EH (cell line): ENCODE measurements at places on chromosomes 7 and 10.
A peak's percentile ranks its signal among the peaks of the same experiment; 100 is the strongest.

DNA sequence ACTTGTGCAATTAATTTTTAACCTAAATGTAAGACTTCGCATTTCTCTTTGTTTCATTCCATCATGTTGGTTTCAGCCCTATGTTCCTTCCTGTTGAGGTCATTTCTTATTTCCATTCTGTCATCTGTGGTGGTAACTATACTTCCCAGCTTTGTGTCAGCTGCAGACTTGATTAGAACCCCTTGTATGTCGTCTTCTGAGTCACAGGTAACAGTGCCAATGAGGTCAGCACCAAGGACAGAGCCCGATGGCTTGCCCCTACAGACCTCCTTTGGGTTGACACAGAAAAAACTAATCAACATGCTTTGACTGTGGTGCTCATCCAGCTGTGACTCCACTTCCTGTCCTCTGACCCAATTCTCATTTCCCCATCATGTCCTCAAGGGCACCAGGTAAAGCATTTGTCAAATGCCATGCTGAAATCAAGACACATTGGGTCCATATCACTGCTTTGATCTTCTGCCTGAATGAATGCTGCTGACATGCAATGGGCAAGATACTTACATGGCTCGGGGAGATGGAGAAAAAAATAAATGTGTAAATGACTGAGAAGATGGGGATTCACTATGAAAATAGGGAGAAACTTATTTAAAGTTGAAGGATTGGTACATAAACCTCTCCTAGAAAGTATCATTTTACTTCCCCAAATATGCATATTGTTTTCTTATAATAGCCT, 25.6 kb upstream of the CRTAC1 start:
- peak; percentile 33 for DNase-seq

DNA sequence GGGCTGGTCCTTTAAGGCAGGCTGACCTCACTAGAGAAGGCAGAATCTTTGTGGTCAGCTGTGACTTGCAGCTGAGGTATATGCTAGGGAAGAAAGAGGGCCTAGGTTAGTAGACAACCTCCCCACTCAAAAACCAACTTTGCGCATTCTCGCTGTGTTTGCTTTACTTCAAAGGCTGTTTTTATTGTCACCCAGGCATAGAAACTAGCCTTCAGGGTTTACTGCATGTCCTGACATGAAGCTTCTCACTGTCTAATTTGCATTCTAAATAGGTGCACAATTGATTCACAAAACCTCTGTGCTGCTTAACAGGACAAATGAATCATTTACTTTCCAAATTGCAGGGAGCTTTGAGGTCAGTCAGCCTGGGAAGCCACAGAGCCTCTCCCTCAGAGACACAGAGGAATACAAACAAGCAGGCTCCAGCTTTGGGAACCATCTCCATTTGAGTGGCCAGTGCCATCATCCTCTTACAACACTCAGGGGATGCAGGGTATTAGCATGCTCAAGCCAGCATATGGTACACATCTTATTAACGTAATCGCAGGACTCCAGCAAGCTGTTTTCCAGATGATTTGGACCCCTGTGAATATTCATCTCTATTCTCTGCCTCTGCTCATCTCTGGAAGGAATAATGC, 596.4 kb upstream of the GHITM start:
- peak; percentile 28 for DNase-seq

DNA sequence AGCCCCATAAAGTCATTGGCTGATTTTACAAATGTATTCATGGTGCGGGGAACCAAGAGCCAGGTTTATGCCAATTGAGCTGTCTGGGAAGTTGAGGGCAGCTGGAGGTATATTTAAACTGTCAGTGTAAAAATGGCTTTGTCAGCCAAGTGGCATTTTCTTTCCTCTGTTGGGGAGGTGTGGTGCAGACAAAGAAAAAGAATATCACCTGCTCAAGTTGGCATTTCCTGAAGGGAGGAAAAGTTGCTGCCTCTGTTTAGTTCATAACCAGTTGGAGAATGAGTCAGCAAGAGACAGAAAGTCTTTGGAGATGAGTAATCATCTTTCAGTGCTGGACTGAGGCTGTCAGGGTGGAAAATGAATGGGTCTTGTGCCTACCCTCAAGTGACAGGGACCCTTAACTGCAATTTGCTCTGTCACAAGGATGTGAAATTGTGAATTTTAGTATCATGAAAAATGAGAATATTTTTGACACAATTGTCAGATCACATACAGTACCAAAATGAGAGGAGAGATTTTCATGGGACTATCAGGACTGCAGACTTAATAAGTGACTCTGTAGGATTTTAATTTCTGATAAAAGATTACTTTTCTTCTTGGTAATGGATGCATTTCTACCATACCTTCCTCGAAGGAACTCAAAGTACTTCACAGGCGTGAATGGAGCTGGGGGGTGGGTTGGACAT, 137.3 kb downstream of the ANLN start:
- peak; percentile 71 for DNase-seq

- DNase-seq, result no peak
These were observed 682 bp downstream of the HGF start for GRCh38 chr7:81768951-81769778.

GRCh38 chr10:586151-586550, 103.3 kb downstream of the DIP2C start:
- no peak for DNase-seq

GRCh38 chr10:22580711-22581110, 133.7 kb downstream of the PIP4K2A start:
- no peak for DNase-seq

GRCh38 chr10:25747084-25747483, 186.9 kb upstream of the MYO3A start:
- DNase-seq, result no peak

DNA sequence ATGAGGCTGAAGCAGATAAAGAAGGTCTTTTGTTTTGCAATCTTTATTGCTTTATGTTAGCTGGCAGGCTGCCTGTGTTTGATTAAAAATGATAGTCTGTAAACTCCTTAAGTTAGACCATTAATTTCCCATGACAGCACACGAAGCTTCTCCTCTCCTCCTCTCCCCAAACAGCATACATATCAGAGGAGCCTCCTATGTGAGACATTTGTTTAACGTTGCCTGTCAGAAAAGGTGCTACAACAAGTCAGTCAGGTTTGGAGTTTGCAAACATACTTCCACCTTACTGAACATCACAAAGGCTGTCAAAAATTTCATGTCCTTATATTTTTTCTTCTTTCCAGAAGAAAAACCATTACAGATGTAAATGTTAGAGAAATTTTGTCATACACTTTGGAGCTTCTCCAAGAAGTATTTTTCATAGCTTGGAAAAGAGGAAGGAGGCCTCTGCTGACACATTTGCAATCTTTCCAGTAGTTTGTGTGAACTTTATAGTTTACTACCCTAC, 393.1 kb downstream of the EXOC4 start:
- peak; percentile 57 for DNase-seq

DNA sequence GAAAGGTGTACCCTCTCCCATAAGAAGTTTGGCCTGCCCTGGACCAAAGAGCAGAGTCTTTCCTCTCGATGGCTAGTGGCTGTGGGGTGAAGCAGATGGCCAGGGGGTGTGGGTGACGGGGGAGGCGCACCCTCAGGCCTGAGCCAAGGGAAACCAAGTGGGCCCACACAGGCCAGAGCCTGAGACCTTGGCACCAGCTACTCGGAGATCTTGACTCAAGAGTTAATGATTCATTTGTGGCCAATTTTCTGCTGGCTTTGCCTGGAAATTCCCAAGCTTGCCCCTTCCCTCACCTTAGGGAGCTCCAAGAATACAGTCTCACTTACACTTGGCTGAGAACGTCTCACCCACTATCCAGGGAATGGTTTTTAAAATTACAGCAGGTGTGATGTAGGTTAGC, 42.7 kb downstream of the ZMIZ1 start:
- DNase-seq, result peak; percentile 76

DNA sequence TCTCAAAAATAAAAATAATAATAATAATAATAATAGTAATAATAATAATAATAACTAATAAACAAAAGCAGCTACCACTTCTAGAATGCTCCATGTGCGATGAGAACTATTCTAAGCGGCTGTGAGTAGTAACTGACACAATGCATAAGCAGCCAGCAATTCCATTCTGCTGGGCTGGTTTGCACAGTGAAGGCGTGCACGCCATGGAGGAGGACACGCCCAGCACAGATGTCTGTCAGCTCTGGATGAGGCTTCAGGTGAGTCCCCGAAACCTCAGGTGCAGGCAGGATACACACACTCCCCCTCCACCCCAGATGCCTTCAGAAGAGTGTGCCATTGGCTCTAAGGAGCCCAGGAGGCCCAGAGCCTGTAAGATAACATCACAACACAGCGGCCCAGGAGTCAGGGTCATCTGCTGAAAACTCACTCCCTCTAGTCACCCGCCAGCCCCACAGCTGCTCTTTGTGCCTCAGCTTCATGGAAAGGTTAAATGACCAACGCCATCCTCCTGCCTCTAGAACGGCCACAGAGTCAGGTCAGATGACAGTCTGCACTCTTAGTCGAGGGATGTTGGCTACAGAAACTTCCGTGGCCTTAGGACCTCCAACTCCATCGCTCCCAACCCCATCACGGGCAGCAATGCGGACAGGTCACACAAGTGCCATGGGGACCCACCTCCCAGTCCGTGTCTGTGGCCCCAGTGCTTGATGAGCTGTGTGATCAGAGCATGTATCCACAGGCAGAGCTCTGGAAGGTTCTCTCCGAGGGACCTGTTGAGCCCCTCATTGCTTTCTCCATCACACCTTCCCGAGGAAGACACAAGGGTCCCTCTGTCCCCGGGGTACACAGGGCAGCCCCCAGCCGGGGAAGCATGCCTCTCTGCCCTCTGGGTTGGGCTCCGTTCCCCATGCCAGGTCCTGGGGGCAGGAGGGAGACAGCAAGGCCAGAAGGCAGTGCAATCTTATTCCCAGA, 103.9 kb downstream of the CTBP2 start:
- no peak for DNase-seq

- no peak for DNase-seq
These were observed 18.1 kb downstream of the RAB11FIP2 start for GRCh38 chr10:118028619-118029018.

DNA sequence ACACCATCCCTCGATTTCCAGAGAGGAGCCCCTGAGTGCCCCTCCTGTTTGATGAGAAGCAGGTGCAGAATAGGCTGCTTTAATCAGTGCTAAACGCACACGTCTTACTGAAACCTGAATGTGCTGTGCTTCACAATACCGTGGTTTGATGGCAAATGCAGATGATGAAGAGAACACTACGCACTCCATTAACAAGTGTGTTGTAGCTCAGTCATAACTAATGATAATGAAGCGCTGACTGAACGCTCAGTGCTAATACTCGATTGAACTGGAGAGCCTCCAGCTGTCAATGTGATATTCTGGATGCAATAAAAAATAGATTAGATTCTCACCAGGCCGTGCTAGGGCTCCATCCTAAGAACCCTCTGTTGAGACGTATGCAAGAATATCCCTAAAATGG, 279.7 kb upstream of the PLPP4 start:
- no peak for DNase-seq

DNA sequence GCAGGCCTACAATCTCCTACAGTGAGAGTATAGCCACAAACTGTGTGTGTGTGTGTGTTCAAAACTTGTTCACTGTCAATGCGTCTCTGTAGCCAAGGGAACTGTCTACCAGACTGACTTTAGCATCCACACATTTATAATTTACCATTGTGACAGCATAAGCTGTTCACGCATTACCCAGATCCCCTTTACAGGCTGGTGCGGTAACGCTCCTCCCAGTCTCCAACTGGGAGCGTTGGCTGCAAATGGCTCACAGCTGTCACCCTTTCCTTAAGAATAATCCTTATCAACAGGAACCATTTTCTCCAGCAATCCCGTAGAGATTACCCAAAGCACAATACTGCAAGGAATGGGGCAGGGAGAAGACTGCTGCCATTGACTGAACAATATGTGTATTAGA, 199.5 kb downstream of the GPAM start:
- no peak for DNase-seq

DNA sequence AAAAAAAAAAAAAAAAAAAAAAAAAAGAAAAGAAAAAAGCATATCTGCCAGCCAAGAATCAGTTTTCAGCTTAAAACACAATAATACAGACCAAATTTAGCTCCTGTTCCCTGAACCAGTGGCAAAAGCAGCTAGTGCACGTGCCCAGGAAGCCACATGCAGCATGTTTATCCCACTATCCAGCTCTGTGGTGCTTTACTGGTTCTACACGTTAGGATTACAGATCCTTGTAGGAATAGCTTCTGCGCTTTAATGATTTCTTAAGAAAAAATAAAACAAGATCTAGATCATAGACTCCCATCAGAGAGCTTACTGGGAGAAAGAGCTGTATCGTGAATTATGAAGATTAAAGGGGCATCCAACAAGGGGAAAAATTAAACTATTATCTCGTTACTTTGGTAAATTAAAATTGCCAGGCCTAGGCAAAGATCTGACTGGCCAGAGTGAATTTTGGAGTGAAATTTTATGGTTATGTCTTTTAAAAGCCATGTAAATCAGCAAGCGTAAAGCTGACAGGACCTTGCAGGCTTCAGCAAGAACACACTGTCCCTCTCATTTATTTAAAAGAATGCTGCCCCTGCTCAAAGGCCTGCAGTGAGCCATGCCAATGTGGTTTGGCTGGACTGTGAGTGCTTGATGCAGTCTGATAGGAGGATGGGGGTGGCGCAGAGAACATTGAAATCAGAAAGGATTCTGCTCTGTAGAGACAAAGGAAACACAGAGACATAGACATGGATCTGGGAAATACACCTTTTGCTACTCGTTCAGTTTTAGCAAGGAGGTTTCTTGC, 177.3 kb upstream of the PHYHIPL start:
- no peak for DNase-seq

DNA sequence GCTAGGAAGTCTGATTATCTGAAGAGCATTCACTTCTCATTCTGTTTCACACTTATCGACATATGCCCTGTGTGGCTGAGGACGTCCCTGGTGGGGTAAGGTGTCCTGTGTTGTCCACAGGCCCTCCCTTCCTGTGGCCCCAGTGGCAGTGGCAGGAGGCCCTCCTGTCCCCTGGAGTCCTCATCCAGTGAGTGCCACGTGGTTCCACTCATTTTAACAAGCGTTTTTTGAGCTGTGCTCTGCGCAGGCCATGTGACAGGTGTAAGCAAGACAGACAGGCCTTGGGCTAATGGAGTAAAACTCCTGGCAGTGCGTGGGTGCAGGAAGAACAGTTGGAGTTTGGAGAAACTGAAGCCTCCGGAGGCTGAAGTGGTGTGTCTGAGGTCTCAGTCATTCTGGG, 39.3 kb upstream of the PPIF start:
- no peak for DNase-seq

DNA sequence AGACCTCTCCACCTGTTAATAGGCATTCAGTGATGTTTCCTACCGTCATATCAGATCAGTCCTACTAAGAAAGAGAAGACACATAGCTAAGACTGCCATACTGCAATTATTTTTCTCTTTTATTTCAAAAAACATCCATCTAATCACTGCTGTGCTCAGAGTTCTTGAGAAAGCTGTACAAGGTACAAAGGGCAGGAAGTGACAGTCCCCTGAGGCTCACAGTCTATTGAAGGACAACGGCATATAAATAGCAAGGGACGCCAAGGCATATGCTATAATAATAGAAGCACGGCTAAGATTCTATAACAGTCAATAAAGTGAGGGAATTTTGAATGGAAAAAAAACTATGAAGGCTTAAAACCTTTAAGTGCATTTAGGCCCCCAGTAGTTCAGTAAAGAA, 415.3 kb upstream of the NRP1 start:
- no peak for DNase-seq

- no peak for DNase-seq
These were observed 78.8 kb downstream of the STK31 start for GRCh38 chr7:23788843-23789242.
